ENCODE measurements at places on chromosomes 6 and 20.

- DNase-seq = no peak
Observed at GRCh38 chr6:43891072-43891870, 121.3 kb downstream of the VEGFA start.

DNA sequence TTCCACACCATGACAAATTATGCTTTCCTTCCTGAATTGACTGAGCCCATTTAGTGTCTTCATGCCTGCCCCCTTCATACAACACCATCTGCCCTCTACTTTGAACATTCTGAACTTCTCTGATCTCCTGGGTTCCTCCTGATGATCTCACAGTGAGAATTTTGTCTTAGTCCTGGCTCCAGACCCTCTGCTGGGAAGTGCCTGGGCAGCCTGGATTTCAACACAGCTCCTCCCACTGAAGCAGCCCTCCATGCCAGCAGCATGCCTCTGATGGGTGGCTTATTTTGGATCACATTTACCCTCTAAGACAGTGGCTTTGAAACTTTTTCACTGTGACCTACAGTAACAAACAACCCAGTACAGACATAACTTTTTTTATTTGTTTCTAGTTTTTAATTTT, 41.5 kb downstream of the DSE start:
- DNase-seq = no peak

DNA sequence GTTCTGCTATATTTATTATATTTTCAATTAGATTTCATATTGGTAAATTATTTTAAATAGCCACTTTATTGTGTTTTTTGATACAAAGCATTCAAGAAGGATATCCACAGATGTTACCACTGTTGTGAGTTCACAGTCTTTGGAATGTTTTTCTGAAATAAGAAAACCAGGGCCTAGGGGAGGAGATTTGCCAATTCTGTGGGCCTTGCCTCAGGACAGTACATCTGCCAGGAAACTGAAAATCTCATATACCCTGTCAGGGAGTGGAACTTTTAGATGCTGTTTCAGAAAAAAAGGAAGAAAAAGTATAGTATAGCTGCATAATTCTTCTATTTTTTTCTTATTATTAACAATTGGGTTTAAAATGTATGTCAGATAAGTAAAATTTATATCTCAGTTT, 995.9 kb upstream of the ADGRB3 start:
- DNase-seq = no peak

DNA sequence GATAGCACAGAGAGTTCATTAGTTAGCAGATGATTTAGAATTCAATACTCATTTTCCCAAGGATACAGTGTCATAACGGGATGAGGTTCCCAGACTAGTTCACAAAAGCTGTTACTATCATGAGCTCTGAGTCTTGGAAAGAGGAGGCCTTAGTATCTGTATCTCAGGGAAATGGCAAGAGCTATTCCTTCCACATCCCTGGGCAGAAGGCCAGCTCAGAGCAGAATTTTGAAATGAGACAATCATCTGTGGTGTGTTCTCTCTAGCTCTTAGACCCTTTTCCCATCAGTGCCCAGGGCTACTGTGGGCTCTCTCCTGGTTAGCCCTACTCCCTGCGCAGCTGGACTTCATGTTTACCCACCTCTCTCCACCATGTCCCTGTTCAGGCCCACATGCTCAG, 64.5 kb downstream of the JAG1 start:
- DNase-seq = no peak

DNA sequence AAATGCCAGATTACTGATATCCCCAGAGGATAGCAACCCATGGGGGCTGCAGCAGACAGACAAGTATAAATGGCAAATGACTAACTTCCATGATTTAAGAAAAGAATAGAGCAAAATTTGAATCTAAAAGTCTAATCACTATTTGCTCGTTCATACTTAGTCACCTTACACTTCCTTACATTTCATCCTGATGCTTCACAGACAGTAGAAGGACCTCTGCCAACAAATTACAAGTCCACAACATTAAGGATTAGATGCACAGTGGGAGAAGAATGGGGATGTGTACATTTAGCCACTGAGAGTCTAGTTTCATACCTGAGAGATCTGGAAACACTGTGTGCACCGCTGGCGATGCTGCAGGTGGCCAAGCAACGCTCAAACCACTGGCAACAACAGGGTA, 72.4 kb downstream of the FYN start:
- DNase-seq = no peak

DNA sequence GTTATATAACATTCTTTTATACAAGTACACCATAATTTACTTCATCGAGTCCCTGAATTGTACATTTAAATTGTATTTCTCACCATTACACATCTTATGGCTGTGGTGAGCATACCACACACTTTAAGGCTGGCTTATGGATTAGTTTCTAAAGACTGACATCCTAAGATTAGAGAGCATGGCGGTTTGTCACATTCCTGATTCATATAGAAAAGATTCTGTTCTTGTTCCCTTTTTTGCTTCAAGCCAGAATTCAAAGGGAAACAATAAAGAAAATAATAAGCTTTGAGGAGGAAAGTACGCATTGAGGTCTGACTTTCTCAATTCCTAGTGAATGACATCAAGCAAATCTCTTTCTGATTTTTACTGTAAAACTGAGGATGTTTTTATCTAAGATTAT, 2.5 kb downstream of the BTN1A1 start:
- DNase-seq = no peak

DNA sequence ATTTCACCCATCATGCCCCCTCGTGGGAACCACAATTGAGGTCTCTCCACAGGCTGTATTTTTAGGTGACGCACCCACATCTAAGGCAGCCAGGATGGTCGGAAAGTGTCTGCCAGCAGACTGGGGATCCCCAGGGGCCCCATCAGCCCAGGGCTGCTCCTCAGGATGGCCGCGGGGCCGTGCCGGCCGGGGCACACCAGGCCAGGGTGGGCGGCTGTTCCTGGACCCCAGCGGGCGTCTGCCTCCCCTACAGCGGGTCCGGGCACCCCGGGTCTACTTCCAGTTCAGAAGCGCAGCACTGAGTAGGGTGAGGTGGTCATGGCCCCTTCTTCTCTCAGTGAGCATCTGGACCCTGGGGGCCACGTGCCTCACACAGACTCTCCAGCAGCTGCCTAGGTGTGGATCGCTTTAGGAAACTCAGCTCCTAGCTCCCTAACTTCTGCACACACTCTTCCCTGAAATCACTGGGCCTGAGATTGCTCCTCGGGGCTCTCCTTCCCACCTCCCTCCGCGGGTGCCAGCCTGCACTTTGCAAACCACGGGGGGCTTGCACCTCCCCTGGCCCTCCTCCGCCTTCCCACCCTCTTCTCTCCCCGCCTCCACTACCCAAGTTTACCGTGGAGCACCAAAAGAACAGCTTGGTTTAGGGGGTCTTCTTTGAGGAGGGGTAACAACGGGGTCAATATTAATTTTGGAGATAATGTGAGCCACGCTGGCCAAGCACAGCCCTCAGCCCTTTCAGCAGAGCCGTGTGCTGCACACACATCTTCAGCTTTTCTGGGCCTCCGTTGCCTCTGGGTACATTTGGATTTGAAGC, 14.2 kb upstream of the FOXC1 start:
- no peak for DNase-seq

GRCh38 chr20:37411408-37412219, 65.7 kb downstream of the SRC start:
- DNase-seq = no peak

- DNase-seq = no peak
Observed at GRCh38 chr6:137265561-137266308, 46.5 kb upstream of the IFNGR1 start.

GRCh38 chr6:153167061-153167891, 36.2 kb upstream of the RGS17 start:
- DNase-seq = no peak

DNA sequence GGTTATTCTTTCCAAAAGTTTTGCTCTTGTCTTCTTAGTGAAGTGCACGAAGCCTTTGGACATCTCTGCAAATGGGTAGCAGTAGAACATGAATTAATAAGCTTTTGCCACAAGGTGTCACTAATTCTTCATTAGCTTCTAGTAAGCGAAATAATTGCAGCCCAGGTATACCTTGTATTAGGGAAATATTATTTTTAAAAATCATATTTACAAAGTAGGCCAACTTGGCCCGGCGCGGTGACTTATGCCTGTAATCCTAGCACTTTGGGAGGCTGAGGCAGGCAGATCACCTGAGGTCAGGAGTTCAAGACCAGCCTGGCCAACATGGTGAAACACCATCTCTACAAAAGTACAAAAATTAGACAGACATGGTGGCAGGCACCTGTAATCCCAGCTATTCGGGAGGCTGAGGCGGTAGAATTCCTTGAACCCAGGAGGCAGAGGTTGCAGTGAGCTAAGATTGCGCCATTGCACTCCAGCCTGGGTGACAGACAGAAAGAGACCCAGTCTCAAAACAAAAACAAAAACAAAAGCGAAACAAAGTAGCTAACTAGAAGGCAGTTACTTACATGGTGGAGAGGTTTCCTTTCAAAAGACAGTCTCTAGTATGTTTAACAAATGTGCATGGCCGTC, 8.8 kb upstream of the RSPH3 start:
- no peak for DNase-seq

- no peak for DNase-seq
Observed at GRCh38 chr6:15073883-15074465, 171.9 kb upstream of the JARID2 start.

- no peak for DNase-seq
Observed at GRCh38 chr20:63093966-63094766, 87.4 kb upstream of the BHLHE23 start.

DNA sequence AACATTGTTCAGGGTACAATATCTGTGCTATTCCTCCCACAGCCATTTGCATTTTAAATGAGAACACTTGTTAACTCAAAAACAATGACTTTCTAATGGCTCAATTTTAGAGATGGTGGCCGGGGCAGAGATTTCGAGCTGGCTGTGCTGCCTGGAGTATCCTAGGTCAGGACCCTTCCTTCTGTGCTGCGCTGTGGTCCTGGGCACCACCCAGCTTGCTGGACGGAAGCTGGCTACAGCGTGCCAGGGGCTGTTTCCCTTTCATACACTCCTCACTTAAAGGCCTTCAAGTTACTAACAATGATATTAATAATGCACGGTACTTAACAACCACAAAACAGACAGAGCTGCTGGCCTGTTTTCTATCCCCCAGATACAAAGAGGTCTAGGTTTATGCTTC, 194.4 kb upstream of the CST7 start:
- no peak for DNase-seq

- DNase-seq = no peak
Observed at GRCh38 chr6:121055572-121056163, 278.6 kb downstream of the TBC1D32 start.

- no peak for DNase-seq
Observed at GRCh38 chr6:155444120-155444917, 11.3 kb downstream of the NOX3 start.

DNA sequence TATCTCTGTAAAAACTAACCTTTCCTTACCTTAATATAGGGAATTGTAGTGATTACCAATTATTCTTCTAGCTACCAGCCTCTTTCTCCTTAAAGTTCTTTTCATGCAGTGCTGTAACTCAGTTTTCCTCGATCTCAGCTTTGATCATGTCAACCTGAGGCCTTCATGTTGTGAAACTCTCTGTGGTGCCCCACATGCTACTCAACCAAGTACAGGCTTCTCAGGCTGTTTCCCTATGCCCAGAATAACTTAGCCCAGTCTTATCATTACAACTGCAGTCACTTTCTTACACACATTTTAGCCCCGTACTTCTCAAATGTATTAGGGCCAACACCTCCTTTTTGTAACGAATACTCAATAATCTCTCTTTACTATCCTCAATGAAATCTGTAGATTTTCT, 90.1 kb upstream of the SUPT3H start:
- no peak for DNase-seq
